ENCODE measurements at places on chromosomes 12 and 14.

GRCh38 chr12:65306366-65307168 is 28.1 kb downstream of the MSRB3 start:
- peak; percentile 25 for DNase-seq

- no peak for DNase-seq
These were observed 28.9 kb upstream of the GARIN6 start for GRCh38 chr12:99618657-99619056.

DNA sequence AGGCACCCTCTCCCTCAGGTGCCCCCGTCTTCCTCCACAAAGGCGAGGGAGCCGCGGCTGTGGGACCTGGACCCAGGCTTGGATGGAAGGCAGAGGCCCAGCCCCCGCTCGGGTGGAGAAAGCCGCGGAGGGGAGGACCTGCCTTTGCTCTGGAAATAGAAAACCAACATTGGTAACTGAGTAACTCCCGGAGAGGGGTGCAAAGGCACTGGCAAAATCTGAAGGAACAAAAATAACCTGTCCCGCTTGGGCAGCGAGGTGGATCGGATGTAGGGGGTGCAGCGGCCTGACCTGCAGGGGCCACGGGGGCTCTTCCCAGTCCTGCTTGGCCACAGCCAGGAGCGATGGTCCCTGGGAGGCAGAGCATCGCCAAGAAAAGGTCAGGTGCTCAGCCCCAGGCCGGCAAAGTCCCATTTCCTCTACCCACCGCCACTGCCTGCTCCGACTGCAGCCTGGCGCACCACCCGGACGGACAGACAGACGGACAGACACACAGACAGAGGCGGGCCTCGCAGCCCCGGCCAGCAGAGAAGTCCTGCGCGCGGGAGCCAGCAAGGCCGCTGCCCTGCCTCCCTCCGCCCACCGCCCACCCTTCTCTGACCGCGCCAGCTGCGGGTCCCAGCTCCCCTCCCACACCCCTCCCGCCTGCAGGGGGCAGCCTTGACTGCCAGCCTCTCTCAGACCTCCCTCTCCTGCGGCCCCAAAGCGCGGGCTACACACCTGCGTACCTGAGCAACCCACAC is 21.4 kb upstream of the TMEM106C start:
- no peak for DNase-seq

DNA sequence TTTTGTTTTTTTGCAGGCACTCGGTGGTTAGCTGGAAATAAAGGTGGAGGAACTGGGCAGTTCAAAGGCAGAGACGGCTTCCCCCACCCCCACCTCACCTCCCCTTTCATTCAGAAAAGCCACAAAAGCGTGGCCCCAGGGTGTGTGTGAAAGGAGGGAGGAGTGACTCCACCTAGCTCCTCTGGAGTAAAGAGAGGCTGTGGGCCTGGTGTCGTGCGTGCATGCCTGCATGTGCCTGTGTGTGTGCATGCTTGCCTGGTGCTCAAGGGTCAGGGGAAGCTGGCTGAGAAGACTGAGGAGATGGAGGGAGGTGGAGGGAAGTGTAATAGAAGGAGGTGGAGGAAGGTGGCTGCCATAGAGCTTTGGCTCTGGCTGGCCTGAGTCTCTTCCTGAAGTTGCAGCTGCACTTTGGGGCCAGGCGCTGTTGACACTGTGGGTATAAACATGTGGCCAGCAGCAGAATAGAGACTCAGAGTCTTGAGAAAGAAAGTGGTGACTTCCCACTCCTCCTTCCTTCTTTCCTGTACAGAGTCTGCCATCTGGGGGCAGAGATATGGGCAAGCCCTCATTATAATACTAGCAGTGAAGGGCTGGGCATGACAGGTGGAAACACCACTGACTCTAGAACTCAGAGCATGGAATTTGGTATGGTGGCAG is 36.9 kb upstream of the SINHCAF start:
- DNase-seq, result peak; percentile 4

DNA sequence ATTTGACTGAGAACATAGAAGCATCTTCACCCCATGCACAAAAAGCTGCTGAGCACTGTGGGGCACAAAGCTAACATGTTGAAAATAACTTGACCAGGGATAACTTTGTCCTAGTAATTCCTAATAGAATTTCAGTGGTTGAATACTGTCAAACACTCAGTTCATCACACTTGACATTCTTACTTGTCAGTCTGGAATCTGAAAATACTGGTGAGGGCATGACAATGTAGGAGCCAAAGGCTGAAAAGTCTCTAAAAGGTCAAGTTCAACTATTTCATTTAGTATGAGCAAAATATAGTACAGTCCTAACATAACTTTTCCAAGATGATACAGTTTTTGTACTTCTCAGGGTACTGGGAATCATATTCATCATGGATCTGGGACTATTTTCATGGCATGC is 504.4 kb upstream of the LMO3 start:
- no peak for DNase-seq

GRCh38 chr12:132351751-132352495 is 22.5 kb upstream of the GALNT9 start:
- no peak for DNase-seq

DNA sequence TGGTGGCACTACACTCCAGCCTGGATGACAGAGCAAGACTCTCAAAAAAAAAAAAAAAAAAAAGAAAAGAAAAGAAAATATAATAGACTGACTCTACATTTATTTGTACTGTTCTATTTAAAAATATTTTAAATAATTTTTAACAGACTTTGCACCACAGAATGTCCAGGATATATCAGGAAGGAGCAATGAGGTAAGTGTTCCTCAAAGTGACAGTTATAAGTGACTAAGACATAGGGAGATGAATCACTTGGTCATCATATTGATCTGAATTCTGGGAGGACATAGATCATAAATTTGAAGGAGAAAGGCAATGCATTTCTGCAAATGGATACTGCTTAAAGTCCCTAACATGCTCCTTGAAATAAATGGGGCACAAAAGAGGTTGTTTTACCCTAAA is 221.5 kb downstream of the KCNC2 start:
- no peak for DNase-seq

GRCh38 chr12:6646276-6647082 is 753 bp downstream of the ACRBP start:
- DNase-seq, result no peak

GRCh38 chr12:90024262-90024661 is 315.6 kb upstream of the ATP2B1 start:
- no peak for DNase-seq

DNA sequence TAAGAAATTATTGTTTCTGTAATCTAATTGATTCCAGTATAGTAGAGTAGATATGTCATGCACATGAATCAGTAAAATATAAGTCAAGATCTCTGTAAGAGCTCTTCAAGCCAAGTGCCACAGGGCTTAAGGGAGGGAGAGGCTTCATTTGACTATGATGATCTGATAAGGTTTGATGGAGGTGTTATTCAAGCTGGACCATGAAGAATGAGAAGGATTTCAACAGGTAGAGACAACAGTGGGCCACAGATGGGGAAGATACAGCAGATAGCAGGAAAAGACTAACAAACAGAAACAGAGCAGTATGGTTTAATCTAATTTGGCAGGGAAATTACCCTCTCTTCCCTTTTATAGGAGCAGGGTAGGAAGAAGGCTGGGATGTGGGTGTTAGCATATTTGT is 40.6 kb upstream of the FKBP4 start:
- no peak for DNase-seq

DNA sequence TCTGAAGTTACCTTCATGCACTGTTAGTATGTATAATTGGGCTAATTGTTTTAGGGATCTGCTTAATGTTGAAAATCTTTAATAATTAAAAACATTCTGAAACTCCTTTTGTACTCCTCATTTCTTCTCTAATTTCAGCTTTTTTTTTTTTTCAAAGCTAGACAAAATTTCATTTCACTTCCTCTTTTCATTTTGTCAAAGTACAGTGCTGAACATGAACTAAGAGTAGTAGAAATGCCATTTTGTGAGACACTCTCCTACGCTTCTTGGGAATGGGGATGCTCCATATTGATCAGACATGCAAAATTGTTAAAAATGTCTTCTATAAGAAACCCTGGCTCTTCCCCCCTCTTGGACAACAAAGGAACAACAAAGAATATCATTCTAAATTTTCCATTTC is 1.7 kb downstream of the ABCD2 start:
- DNase-seq, result no peak

DNA sequence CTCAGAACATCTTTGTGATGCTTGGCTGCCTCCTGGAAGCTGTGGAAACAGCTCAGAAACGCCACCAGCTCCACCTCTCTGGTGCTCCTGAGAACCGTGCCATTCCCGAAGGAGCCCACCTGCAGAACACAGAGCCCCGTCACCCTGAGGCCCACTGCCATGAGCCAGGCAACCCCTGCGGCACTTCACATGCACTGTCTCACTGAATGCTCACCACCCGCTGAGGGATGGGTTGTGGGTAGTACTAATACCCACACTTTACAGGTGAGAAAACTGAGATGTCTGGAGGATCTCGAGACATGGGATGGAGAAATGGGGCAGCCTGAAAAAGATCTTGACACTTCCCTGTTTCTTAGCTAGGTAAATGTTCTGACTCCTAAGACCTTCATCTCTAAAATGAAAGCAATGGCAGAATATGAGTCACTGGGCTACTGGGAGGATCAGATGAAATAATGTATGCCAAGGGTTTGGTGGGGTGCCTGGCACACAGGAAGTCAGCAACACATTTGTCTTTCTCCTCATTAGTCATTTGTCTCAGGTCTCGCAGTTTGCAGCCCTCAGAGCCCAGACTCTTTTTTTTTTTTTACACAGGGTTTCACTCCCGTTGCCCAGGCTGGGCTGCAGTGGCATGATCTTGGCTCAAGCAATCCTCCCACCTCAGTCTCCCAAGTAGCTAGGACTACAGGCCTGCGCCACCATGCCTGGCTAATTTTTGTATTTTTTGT is 5.3 kb downstream of the OASL start:
- no peak for DNase-seq

DNA sequence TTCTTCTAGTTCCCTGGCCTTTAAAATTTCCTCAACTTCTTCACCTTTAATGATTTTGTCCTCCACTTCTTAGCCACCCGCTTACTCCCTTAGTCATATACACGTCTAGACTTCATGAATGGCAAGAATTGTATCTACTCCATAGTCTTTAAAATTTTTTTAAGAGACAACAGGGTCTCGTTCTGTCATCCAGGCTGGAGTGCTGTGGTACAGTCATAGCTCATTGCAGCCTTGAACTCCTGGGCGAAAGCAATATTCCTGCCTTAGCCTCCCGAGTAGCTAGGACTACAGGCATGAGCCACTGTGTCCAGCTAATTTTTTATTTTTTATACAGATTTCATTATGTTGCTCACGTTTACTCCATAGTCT is 47.9 kb downstream of the BBS10 start:
- DNase-seq, result no peak

DNA sequence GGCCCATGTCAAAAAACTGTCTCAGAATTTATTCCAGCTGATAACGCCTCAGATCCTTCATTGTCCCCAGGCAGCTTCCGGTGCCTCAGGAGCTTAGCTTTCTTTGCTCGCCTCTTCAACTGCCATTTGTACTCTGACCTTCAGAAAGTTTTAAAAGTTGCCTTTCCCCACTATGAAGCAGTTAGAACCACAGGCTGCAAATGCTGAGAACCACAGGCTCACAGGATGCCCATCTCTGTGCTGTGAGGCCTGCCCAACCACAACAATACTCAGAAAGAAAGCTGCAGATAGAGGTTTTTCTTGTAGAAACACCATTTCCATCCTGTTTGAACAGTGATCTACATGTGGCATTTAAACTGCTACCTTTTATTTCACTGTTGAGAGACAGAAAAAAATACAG is 131.1 kb downstream of the PRKCH start:
- no peak for DNase-seq

GRCh38 chr12:3718100-3718499 is 34.8 kb downstream of the CRACR2A start:
- no peak for DNase-seq

DNA sequence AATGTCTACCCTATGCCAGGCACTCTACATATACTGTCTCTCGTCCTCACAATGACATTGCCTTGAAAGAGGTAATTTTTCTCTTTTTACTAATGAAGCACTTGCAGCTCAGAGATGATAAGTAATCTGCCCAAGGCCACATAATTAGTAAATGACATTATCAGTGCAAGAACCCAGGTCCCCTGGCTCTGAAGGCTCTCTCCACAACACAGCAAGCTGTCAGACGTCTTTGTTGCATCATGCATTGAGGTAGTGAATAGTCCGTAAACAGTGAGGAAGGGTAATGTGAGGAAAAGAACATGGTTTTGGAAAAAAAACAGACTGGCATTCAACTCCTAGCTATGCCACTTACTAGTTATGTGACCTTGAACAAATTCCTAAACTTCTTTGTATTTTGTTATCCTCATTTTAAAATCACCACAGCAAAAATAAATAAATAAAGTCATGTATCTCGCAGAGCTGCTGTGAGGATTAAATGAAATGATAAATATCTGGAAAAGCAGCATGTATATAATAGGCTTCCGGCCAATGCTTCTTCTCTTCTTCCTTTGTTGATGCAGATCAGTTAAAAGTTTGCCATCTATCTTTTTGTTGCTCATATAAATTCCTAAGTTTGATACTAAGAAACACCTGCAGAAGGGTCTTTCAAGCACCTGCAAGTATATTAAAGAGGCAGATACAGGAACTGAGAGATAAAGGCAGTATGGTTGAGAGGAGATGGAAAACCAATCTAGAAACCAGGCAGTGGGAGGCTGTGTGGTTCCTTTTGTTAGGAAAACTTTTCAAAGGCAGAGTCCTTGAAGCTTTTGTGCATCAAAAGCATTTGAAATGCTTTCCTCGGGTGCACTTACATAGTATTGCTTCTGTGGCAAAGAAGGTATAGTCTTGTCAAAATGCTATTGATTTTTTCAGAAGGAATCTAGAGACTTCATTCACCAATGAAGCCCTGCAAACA is 82.8 kb downstream of the BTG1 start:
- DNase-seq, result no peak

GRCh38 chr14:99730876-99731546 is 46.9 kb downstream of the CYP46A1 start:
- DNase-seq, result peak; percentile 12

GRCh38 chr14:56131004-56131864 is 13.0 kb downstream of the PELI2 start:
- DNase-seq, result no peak

- DNase-seq, result peak; percentile 6
These were observed 1009.1 kb upstream of the FLRT2 start for GRCh38 chr14:84520711-84521338.

GRCh38 chr12:100077367-100077766 is 65.3 kb downstream of the BLTP3B start:
- no peak for DNase-seq

- DNase-seq, result peak; percentile 73
These were observed 838 bp upstream of the ERBB3 start for GRCh38 chr12:56078931-56079722.

Measured in tibial nerve (tissue), 4 donors.